Non-pigmented ciliary epithelial cell (primary cell): ENCODE measurements at places on chromosomes 6 and 20.

DNA sequence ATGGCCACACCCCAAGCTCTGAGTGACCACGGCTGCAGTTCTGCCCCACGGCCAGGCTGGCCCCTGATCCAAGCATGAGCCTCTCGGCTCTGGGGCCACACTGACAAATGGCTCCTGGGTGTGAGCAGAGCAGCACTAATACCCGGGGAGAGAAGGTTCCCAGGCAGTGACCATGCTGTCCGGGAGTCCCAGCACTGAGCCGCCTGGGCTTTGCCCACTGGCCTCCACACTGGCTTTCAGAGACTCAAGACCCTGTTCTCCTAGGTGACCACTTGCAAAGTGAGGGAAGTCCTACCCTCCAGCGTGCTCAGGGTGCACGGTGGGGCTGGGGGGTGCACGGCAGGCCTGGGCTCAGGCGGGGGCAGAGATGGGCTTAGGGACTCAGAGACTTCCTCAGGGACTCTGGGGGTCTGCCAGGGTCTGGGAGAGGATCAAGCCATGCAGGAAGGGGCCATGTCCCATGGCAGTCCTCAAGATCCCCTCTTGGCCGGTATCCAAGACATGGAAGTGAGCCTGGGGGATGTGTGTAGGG, 220.2 kb upstream of the RNF24 start:
- no peak for DNase-seq

DNA sequence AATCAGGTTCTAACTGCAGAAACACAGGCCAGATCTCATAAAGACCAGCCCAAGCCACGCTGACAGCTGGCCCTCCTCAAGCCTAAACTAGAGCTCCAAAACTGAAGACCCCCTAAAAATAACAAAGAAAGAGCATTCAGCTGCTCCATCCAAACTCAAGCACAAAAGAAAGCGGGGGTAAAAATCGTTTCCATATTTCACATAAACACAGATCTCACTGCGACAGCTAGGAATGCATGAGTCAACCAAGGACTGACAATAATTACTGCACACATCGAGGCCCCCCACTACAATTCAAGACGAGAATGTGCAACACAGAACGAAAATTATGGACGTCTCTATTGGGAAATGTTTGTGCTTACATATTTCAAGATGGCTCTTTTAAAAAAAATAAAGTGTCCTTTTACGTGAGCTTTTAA, 31.1 kb downstream of the CNKSR3 start:
- DNase-seq, result no peak

DNA sequence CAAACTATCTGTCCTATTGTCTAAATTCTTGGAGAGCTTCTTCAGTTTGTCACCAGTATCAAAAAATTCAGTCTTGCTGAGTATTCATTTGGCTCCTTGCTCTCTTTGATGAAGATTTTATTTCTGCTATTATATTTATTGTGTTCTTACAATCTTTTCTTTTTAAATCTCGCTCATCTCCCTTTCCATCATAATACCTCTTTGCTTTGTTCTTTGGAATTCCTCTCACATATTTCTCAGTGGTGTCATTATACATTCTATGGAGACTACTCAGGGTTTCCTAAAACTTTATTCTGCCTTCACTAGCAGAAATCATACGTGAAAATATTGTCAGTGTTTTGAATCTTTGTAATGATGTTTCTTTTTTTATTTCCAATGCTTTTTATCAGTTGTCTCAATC, 445.2 kb upstream of the ID4 start:
- no peak for DNase-seq

DNA sequence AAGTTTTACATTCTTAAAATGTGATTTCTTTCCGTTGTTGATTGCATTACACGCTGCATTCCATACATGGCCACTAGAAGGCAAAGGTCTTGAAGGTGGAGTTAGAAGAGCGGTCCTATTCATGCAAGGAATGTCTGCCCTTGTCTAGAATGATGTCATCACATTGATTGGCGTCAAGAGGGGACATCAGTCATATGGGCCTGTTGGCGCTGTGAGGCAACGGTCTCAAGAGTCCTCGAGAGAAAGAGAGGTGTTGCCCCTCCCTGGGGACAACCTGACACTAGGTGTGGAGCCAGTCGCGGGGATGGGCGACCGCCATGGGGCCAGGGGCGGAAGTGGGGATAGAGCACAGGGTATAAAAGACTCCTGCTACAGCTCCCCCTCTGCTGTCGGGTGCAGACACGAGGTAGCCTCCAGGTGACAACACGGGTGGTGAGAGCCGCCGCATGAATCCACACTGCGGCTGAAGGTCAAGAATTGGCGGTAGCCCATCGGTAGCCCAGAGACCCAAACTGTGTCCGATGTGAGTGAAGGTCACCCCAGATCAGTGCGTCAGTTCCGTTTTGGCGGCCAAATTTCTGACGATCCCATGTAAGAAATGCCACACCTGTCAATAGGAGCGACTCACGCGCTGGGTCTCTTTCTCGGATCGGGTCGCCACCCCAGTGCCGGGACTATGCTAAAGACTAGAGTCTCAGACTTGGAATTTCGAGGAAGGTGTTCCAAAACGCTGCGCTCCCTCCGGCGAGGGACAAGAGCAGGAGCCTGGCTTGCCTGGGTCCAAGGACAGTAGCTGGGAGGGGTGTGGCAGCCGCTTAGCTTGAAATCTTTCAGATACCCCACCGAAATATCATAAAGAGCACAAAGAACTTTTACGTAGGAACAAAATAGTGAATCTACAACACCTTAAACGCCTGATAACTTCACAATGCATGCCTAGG, 93.2 kb upstream of the ZNF184 start:
- no peak for DNase-seq
